ENCODE measurements at places on chromosomes 11 and 22.
A peak's percentile ranks its signal among the peaks of the same experiment; 100 is the strongest.

- no peak for DNase-seq
Measured at GRCh38 chr22:22407061-22407460, 101.5 kb downstream of the ZNF280B start.

- DNase-seq: no peak
Measured at GRCh38 chr11:31871310-31872075, 60.4 kb upstream of the PAX6 start.

DNA sequence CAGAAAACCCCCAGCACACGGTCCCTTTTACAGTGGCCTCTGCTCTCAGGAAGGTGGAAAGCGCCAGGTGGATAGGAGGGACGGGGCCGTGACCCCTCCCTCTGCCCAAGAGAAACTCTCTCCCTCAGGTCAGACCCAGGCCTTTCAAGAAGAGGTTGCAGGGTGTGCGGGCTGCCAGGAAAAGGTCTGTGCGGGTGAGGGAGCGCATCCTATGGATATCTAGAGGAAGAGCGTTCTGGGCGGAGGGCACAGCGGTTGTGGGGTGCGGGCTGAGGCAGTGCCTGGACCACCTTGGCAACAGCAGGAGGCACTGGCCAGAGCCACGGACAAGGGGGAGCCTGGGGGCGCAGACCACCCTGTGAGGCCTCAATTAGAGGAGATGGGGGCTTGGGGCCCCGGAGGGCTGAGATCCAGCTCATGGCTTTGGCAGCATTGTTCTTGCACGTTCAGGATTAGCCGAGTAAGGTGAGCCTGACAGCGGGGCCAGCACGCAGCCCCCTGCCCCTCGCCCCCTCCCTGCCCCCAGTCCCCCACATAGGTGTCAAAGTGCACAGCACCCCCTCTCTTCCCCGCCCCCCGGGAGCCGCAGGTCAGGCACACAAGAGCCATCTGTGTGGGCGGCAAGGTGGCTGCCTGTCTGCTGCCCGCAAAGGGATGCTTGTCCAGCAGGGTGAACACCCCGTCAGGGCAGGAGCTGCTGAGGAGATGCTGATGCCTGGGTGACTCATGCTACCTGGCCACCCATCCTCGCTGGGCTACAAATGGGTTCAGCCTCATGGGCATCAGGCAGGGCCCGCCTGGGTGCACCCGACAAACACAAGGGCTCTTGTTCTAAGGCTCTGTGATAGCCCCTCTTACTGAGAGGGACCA, 92.8 kb upstream of the KCNQ1OT1 start:
- DNase-seq: no peak

GRCh38 chr22:45682064-45682463, 10.4 kb downstream of the ATXN10 start:
- no peak for DNase-seq

DNA sequence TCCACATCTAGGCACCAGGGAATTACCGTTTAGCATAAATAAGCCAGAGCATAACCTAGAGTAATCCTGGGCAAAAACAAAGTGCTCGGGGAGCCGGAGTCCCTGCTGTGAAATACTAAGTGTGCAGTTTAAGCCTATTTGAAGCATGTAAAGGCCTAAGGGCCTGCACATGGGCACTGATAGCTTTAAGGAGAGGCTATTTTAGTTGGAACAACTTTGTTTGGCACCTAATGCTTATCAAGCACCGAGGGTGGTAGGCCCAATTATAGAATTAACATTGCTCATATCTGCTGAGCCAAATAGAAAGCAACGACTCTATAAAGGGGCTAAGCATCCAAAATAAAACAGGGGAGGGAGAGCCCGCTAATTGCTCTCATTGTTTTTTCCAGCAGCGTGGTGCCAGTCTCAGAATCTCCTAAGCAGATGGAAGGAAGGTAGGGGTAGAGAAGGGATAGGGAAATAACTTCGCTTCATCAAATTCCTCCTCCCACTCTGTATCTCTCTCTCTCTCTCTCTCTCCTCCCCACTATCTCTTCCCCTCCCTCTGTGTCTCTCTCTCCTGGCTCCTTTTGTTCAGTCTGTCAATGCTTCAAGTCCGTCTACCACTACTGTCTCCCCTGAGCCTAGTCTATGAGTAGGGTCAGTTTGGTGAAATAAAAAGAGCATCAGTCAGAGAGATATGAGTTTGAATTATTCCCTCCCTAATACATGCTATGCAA, 292.8 kb downstream of the NXPE2 start:
- no peak for DNase-seq

GRCh38 chr11:66870616-66871520, 14.0 kb downstream of the LRFN4 start:
- DNase-seq: no peak

- no peak for DNase-seq
Measured at GRCh38 chr22:45572444-45572843, 69.8 kb downstream of the FBLN1 start.

- peak; percentile 46 for DNase-seq
Measured at GRCh38 chr11:14249121-14249963, 109.6 kb downstream of the RRAS2 start.

GRCh38 chr11:125519860-125520834, 24.1 kb upstream of the FEZ1 start:
- no peak for DNase-seq

DNA sequence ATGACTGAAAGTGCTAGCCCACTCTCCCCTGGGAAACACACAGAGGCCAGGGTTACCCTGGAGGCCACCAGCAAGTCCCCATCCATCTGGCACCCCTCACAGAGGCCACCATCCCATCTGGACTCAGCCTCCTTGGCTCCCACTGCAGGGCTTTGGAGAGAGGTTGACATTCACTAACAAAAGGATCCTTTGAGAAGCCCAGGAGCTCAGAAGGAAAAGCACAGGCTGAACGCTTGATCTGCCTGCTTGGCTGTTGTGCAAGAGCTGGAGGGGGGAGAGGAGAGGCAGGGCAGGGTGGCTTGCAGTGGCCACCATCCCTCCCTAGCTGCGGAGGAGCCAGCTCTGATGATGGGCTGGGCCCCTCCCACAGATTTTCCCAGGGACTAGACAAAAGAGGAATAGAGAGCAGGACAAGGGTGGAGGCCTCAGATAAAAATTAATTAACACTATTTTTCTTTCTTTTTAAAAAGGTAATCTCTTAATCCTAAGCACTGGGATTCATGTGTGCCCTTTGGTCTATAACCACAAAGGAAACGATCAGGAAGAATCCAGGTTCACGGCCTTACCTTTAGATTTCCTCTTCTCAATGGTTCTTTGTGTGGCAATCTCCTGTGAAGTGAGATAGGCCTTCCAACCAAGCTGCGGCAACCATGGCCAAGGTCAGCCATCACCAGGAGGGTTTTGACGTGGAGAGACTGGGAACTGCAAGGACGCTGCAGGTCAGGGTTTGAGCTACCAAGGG, 154.7 kb downstream of the BARX2 start:
- no peak for DNase-seq

DNA sequence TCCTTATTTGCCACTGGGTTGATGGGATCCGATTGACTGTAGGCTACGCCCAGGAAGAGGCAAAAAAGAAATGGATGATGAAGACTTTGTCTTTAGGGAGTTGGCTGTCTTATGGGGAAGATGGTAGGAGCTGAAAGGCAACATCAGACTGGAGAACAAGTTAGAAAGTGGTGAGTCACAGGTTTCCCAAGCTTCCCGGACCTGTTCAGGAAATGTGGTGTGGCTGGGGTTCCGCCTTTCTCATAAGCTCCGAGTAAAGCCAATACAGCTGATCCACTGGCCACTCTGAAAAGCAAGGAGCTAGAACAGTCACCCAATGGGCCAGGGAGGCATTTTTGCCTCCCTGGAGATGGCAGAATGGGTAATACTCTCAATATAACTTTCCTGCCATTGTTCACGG, 194.5 kb downstream of the SNX19 start:
- DNase-seq: no peak

DNA sequence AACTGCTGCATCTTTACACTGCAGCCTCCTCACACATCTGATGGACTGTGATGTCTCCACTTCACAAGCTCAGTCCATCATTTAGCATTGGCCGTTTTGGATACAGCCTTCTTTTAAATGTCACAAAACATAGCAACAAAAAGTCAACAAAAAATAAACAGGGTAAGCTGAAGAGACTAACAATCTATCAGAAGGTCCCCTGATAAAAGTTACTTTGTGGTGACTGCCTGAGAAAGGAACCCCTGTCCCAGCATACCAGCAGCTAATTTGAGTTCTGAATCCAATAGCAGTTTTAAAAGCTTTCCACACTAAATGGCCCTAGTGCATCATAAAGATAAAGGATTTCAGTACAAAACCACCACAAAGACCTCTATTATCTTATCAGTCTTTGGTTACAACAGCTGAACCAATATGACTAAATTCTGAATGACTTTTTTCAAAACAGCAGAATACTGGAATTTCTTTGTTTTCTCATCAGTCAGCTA, 162.4 kb downstream of the SOX6 start:
- DNase-seq: no peak

- no peak for DNase-seq
Measured at GRCh38 chr22:43878079-43878795, 13.6 kb downstream of the PNPLA5 start.

DNA sequence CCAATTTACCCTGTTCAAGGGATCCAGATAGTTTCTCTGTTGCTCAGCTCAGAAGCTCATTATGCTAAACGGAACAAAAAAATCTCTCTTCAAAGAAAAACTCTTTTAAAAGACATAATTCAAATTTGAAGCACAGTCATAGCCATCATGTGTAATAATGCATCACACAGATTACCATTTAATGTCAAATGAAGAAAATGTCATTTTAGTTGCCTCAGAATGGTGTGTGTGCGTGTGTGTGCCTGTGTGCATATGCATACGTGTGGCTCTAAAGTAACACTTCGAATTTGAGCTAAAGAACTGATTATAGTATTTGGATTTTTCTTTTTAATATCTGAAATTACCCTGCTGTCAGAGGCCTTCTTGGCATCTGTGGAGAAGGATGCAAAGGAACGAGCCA, 9.9 kb downstream of the TTC12 start:
- DNase-seq: no peak

- DNase-seq: no peak
Measured at GRCh38 chr11:60791153-60791933, 6.2 kb downstream of the MS4A10 start.

DNA sequence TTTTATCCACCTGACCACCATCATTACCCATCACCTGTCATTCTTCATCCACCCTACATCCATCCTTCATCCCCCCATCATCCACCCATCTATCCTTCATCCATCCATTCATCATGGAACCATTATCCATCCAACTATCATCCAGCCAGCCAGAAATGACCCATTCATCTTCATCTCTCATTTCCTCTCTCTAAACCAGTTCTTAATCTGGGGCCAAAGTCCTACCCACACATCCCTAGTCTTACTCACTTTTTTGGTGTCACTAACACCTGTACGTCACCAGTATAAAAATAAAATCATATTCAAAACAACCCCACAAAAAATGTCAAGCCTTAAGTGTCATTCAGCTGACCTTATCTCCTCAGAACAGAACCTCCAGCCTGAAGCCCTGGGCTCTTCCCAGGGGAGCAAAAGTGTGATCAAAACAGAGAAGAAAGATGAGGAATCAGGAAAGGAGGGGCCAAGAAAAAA, 12.3 kb downstream of the SPI1 start:
- no peak for DNase-seq

DNA sequence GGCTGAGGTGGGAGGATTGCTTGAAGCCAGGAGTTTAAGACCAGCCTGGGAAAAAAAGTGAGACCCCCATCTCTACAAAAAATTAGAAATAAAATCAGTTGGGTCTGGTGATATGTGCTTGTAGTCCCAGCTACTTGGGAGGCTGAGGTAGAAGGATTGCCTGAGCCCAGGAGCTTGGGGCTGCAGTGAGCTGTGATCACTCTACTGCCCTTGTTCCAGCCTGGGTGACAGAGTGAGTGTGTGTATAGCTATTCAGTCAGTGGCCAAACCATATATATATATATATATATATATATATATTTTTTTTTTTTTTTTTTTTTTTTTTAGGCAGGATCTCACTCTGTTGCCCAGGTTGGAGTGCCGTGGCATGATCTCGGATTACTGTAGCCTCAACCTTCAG, 24.5 kb downstream of the ADM start:
- peak; percentile 41 for DNase-seq

GRCh38 chr22:32226326-32227104, 21.6 kb upstream of the RFPL2 start:
- no peak for DNase-seq

- DNase-seq: no peak
Measured at GRCh38 chr11:17472467-17472866, 4.2 kb downstream of the ABCC8 start.

GRCh38 chr22:46998331-46998730, 235.9 kb downstream of the TBC1D22A start:
- no peak for DNase-seq

DNA sequence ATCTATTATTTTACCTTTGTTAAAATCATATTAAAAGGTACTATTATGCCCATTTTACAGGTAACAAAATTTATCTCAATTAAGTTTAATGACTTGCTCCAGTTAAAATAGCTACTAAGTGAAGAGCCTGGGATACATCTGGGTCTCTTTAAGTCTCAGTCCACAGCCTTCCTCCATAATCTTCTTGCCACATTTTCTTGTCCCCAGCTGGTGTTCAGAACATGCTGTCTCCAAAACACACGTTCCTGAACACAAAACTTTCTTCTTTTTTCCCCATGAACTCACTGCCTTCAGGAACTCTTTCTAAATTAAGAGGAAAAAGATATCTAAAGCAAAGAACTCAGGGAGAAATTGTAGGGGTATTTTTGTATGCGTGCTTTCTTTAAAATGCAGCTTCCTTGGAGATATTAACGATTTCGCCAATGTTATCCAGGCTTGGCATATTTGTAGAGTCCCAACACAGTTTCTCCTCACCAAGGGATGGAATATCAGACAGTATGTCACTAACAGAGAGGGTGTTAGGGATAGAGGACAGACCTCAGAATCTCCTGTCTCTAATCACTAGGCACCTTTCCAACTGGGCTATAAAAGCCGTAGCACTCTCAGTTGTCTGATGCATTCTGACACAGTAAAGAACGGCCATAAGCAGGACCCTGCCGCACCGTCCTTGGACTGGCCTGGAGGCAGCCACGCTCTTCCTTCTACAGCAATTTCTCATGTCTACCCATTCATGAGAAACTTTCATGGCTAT, 232.8 kb upstream of the BLID start:
- DNase-seq: no peak

- no peak for DNase-seq
Measured at GRCh38 chr11:91513734-91514133, 710.9 kb upstream of the FAT3 start.

DNA sequence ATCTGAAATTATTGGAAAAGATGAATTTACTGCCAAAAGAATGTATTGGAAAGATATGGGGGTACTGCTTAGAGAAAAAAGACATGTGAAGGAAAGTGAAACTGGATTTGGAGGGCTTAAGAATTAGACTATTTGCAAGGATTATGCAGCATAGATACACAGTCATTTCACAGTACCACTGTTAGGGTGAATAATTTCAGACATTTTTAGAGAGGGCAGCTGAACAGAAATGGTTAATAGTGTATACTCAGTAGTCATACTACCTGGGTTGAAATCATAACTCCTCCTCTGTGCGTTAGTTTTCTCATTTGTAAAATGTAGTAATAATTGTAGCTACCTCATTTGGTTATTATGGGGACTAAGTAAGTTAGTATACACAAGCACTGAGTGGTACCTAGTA, 33.0 kb downstream of the GAS2 start:
- no peak for DNase-seq
